Mammary epithelial cell (primary cell): ENCODE measurements at places on chromosomes 7 and 10.
A peak's percentile ranks its signal among the peaks of the same experiment; 100 is the strongest.

- DNase-seq = no peak
Measured at GRCh38 chr7:92276460-92276864, 30.7 kb downstream of the ANKIB1 start.

DNA sequence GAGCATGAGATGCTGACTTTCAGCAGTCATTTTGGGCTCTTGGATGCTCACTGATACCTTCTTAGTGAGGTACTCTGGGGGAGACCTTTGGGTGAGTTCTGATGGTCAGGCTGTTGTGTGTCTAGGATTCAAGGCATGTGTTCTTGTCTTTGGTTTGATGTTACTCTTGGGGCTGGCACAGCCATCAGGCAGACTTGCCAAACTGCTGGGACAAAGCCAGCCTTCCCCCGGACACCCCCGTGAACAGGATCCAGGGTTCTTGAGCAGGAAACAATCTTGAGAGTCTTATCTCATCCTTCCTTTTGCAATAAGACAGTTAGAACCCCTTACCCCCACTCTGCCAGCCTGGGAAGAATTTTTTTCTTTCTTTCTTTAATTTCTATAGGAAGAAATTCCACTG lies 42.2 kb downstream of the SUFU start:
- no peak for DNase-seq

DNA sequence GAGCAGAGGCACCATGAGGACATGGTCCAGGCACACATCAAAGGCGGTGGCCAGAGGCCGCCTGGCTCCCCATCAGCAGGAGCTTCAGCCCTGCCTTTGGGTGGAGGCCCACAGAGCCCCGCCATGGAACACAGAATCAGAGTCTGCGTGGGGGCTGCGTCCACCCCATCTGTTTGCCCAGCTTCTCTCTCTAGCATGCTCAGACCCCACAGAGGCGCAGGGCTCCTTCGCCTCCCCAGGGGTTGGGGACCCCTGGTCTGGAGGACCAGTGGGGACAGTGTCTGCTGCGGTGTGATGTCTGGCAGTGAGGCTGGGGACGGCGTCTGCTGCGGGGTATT lies 321.9 kb downstream of the PTPRN2 start:
- DNase-seq = no peak

GRCh38 chr10:89502549-89502948 lies 32.8 kb downstream of the SLC16A12 start:
- DNase-seq = peak; percentile 52

DNA sequence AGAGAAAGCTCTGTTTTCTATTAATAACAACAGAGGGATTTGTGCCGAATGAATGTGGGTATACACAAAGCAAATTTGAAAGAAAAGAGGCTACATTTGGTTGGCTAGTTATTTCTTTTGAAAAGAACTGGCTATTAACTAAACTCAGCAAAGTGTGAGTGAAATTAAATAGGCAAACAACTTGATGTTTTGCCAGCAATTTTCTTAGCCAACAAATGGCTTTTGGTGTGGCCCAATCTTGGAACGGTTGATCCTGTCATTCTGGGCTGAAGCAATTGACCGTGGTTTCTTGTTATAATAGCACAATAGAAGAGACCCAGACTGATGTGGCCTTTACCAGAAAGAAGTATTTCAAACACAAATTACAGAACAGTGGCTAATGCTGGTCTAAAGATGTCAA lies 898.6 kb downstream of the KCNMA1 start:
- DNase-seq = no peak

DNA sequence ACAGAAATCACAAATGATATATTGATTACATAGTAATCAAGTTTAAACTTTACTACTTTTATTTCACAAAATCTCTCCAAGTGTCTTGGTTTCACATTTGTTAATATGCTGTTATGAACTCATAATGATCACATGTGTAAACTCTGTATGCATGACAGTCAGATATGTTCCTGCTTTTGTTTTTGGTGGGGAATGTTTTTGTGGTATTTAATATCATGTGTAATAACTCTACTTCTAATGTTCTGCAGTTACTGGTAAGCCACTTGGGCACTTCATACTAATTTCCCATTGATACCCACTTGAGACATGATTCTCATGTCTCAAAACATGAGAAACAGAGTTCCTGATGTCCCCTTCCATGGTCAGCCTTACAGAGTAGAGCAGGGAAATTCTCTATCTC lies 109.1 kb upstream of the INHBA start:
- DNase-seq = no peak

- DNase-seq = no peak
Measured at GRCh38 chr10:27158421-27158820, 3.3 kb downstream of the MASTL start.
